ENCODE measurements at places on chromosomes 7 and 10.

GRCh38 chr10:1204434-1205326, 148.5 kb downstream of the WDR37 start:
- DNase-seq, result no peak

DNA sequence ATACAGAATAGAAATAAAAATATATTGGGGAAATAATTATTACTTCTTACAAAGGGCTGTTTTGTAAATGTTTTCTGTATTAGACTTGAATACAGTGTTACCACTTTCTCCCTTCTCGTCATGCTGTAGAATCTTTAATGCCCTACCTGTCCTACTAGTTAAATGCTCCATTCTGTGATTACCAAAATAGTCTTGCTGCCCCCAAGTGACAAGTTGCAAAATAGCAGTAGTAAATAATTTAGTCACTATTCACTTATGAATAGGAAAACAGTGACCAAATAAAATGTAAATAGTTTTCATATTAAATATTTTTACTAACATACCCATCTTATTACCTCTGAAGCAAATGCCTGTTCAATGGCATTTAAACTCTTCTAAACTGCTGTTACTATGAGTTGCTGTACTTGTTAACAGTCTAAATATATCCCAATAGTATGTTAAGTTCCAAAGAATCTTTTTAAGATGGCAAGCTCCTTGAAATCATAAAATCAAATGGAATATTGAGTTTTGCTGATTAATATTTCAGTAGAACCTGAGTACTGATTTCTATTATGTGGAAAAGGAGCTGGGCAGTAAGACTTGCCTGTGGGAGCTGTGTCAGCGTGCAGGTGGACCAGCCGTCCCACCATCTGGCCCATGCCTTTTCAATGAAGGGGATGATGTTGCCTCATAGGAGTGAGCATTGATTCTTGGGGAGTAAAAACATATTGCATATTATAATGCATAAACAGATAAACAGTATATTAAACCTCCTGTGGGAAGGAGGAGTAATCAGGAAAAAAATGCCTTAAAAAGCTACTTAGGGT, 18.1 kb upstream of the OIT3 start:
- DNase-seq, result no peak

- DNase-seq, result no peak
Measured at GRCh38 chr7:76106893-76107292, 59.0 kb downstream of the MDH2 start.

DNA sequence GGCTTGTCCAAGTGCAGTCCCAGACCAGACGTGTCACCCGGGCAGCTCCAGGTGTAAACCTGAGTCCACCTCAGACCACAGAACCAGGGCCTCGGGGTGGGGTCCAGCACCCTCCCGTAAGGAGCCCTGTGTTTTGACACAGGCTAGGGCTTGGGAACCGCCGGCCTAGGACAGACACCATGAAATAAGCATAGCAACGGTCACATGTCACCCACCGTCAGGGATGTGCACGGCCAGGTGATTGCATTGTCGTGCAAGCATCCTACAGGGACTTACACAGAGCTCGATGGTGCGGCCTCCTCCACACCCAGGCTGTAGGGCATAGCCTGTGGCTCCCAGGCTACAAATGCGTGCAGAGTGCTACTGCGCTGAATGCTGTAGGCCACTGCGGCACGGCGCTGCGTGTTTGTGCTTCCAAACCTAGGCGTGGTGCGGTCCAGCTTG, 10.6 kb downstream of the ZFAND2A start:
- no peak for DNase-seq

DNA sequence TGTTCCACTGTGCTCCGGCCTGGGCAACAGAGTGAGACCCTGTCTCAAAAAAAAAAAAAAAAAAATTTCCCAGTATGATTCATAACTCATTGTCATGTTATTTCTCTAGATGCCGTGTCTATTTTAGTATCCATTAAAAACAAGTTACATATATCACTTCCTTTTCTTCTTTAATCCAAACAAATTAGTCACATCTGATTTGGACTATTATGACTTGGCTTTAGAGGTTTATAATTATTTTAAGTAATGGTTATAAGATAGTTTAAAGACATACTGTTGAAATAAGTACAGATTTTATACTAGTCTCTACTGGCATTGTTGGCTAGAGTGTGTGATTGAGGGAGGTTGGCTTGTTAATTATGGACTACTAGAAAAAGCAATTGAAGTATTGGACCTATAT, 53.3 kb downstream of the ZMYND11 start:
- no peak for DNase-seq

- no peak for DNase-seq
Measured at GRCh38 chr7:106776618-106777347, 88.3 kb upstream of the PIK3CG start.

DNA sequence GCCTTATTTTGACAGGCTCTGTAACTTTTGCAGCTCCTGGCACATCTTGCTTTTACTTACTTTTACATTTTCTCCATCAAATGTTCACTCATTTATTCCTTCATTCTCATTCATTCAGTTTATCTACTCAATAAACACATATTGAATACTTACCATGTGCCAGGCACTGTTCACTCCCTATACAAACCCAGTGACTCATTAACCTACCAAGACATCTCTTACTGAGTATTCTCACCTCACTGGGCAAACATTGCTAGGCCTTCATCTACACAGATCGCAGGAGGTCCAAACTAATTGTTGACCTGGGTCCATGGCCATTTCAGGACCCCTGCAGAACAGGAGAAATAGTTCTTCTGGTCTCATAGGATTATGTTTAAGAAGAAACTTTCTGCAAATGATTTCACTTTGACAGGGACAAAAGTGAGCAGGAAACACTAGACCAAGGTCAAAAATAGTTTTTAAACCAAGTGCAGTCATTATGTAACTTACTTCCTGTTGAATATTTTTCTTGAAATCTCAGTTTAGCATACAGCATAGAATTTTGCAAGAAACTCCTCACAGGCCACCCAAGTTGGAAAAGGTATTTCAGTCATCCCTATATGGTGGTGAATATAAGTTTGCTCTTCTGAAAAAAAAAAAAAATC, 17.6 kb downstream of the SLC26A4 start:
- no peak for DNase-seq

DNA sequence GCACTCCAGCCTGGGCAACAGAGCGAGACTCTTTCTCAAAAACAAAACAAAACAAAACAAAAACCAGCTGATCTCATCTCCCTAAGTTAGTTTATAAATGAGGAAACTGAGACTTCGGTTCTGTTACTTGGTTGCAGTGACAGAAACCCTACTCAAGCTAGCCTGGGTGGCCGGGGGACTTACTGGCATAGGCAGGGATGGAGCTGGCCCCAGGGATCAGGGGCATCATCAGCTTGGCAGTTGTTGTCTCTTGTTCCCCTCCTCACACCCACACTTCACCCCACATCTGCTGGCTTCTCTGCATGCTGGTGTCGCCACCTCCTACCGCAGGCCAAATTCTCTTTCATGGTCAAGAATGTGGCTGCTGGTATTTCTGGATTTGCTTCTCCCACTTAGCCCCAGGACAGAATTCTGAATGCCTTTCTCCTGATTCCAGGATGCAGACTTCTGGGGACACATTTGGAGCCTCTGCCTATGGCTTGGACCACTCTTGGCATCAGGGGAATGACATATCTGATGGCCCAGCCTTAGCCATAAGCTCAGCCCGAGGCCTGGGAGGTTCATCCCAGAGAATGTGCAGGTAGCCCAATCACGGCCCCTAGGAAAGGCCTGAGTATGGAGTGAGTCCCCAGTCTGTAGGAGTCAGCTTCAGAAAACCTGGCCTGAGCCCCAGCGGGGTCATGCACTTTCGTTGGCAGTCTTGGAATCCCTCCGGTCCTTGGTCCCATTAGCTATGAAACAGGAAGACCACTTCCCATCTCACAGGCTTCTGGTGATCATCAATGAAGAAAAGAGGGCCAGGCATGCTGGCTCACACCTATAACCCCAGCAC, 41.6 kb upstream of the CTBP2 start:
- no peak for DNase-seq

- DNase-seq, result no peak
Measured at GRCh38 chr10:33258967-33259366, 75.5 kb downstream of the NRP1 start.

- DNase-seq, result no peak
Measured at GRCh38 chr10:43809211-43809930, 160.7 kb upstream of the ZNF32 start.

GRCh38 chr10:115043719-115044118, 49.4 kb upstream of the ATRNL1 start:
- DNase-seq, result no peak

DNA sequence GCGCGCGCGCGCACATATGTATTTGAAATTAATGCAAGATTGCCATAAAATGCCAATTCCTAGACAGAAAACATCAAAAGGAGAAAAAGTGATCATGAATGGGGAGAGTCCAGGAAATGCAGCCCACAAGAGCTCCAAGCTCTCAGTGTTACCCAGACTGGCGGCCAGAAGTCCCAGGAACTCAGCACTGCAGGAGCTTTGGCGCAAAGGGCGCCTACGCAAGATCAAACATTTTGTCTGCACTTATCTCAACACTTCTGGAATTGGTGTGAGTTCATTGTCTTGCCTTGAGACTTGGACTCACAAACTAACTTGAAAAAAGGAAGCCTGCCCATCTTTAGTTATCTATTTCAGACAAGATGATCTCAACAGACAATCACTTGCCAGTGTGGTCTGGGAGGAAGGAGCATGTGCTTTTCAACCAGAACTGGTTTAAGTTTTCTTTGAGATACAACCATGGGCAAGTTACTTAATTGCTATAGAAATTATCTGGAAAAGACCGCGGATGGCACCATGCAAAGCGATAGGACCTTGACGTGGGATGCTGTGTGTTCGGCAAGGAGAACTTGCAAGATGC, 77.2 kb downstream of the KIAA1549 start:
- DNase-seq, result no peak

GRCh38 chr7:40403703-40404476, 269.1 kb downstream of the SUGCT start:
- no peak for DNase-seq

- no peak for DNase-seq
Measured at GRCh38 chr7:100879685-100880261, 4.9 kb downstream of the SRRT start.

DNA sequence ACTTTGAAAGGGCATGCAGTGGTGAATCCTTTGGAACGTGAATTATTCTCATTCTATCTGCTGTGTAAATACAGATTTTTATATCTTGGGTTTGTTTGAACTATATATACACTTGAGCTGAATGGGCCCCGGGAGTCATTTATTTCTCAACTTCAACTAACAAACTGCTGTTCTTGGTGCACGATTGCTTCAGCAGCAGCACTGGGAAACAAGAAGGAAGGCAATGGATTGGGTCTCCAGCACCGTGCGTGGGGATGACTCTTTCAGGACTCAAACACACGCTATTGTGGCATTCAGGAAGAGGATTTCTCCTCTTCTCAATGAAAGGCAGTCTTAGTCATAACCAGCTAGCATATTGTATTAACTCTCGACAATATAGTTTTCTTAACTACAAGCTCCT, 226.0 kb upstream of the NFE2L3 start:
- DNase-seq, result no peak

DNA sequence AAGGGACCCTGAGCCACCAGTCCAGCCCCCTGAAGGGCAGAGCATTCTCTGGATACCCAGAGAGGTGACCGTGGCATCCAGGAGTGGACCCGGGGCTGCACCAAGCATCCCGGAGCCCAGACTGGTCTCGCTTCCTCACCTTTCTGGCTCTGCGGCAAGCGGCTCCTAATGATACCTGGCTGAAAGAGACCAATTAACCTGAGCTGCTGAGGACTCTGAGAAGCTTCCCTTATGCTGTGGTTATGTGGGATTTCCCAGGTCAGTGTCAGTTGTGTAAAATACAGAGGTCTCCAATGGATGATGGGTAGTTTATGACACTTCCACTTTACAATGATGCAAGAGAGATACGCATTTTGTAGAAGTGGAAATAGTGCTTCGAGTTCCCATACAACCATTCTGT, 51.5 kb downstream of the PFKFB3 start:
- DNase-seq, result no peak

- DNase-seq, result no peak
Measured at GRCh38 chr7:41333511-41333910, 369.4 kb downstream of the INHBA start.

GRCh38 chr7:70372768-70373515, 759.0 kb upstream of the GALNT17 start:
- no peak for DNase-seq

DNA sequence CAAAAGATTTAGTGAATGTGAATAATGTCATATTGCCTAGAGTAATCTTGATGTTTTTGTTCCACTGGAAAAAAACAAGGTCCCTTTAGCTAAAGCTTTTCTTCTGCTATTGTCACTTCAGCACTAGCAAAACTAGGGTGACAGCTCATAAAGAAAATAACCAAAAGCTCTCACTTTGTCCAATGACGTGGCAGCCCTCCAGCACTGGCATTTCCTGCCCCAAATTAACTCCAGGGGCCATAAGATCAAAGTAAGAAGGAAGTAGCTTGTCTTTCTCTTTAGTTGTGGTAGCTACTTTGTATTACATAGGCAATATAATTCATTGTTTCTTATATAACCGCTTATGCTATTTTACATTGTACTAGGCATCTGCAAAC, 47.3 kb downstream of the LRRN3 start:
- DNase-seq, result peak; percentile 50

- no peak for DNase-seq
Measured at GRCh38 chr10:7417807-7418206, 7.0 kb upstream of the SFMBT2 start.

DNA sequence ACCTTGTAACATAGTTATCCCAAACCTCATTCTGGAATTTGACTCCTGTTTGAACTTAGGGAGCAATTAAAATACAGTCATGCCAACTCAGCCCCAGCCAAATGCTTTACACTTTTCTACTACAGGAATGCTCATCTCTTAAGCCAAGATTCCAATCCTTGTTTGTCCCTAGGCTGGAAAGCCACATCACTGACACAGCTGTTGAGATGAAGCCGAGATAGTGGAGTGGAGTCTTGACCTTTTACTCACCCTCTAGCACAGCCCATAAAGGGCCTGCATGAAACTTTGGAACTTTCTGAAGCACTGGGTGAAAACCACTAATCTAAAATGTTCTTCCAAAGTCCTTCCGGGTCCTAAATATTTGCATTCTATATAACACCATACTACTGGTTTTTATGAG, 247.3 kb downstream of the ETV1 start:
- DNase-seq, result no peak

DNA sequence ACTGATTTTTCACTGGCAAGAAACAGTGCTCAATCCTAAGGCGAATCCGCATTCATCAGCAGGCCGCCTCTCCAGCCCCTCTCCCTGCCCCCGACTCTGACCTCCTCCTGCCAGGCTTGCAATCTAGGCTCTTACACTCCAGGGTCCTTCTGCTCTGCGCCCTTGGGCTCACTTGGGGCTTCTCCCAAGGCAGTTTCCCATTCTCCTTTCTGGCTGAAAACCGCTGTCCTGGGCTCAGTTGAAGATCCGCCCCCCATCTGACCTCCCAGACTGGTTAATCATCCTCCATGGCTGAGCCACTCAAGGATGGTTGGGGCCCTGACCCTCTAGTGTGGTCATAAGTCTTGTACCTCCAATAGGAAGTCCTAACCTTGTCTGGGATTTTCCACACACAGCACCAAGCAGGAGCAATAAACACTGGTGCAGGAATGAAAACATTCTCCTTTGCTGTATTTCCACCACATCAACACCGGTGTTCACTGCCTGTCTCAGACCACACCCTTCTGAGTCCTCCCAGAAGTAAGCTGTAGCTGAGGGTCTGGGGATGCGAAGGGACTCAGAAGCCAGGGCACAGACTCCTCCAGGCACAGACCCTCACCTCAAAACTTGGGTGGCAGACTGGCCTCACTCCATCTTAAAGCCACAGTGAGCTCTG, 42.4 kb downstream of the TNS3 start:
- DNase-seq, result no peak

All from activated CD4-positive, alpha-beta T cell treated with anti-CD3 and anti-CD28 coated beads for 24 hours (primary cell).